Motor neuron (in vitro differentiated cells): ENCODE measurements at places on chromosomes 5 and 9. TPM values are rescaled to one million over a fixed set of nuclear protein-coding genes. Genes with fewer than 3 reads are reported as not detected.

- ATAC-seq, result no peak
Observed at GRCh38 chr9:35177520-35177919, 15.7 kb downstream of the UNC13B start.

DNA sequence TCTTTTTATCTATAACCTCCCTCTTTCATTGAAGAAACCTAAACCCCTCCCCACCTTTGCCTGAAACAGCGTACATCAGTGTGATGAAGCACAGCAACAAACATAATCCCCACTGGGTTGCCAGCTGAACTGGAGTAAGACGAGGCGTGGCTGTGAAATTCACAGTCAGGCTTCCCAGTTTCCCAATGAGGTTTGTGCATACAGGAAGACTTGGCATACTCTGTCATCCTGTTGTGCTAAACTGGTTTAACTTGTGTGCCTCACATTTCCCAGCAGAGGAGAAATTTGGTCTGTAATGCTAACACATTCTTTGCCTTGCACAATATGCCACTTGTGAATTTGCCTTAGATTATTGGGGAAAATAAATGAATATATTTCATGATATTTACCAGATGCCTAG is 121.5 kb downstream of the SV2C start:
- peak; percentile 98 for ATAC-seq

DNA sequence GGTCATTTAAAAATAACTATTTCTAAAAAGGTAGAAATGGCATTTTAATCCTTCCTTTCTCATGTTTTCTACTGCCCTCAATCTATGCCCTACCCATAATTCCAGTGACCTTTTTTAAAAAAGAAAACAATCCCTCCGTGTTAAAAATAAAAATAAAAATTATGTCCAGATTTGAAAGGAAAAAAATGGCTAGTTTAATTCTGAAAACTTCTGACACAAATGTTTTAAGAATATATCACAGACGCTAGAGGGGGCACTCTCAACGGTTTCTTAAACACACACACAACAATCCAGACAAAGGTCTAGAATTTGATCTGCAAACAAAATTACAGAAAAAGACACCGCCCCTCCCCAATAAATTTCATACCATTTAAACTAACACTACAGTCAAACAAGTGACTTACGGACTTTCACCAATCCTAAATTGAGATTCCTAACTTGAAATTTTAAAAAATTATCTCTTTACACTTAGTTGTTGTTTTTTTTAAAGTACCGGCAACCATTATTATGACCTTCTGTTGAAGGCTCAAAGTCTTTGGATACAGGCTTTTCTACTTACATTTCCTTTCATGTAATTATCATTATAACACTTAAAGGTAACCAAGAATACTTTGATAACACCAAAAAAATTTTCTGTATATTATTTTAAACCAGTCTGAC is 38.2 kb downstream of the CLINT1 start:
- ATAC-seq, result no peak

FAM163B gene
- total RNA-seq, result 0.36 and 0.58 TPM in 2 replicates

OR13C3 gene
- total RNA-seq, result not detected in 2 replicates

LHX6 gene
- 0.63 and 2.7 TPM in 2 replicates for total RNA-seq
